ENCODE measurements at places on chromosomes 5 and 9.

- H3K4me1 ChIP-seq: peaks cover 8% of the 10 kb centered on the region
- no peak for DNase-seq
- H3K36me3 ChIP-seq: no peaks in the 10 kb centered on the region
- no peak overlapping the region for H3K27ac ChIP-seq
- peaks cover 11% of the 10 kb centered on the region for H3K27me3 ChIP-seq
- H3K4me3 ChIP-seq: no peak overlapping the region
These were observed 12.7 kb upstream of the TGFBI start for GRCh38 chr5:136015966-136016650.

DNA sequence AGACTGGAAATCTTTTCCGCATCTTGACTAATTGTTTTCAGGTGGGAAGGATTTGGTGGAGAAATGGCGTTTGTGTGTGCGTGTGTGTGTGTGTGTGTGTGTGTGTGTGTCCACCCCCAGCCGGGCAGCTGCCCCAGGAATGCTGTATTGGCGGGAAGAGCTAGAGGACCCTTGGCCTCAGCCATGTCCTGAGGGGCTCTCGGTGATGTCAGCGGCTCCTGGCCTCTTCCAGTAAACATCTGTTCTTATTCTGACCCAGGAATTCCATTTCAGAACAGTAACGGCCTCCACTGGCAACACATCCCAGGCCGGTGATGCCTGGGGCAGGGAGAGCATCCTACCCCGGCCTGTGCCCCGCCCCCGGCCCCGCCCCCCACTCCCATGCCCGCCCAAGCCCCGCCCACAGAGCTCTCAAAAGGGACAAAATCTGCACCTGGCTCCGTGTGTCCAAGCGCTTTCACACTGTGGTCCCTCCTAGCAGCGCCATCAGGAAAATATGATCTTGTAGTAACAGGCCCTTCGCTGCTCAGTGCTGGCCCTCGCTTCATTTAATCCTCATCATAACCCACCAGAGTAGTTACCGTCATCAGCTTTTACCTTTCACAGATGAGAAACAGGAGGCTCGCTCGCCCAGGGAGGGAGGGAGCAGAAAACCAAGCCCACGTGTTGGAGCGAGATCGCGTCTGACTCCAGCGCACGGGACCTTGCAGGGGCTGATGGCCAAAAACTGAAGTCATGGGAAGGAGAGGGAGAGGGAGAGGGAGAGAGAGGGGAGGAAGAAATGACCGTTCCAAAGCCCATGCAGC is 18.9 kb downstream of the ADAMTS2 start:
- H3K4me1 ChIP-seq: no peaks in the 10 kb centered on the region
- H3K4me3 ChIP-seq: no peak overlapping the region
- H3K27ac ChIP-seq: no peak overlapping the region
- no peak for DNase-seq

DNA sequence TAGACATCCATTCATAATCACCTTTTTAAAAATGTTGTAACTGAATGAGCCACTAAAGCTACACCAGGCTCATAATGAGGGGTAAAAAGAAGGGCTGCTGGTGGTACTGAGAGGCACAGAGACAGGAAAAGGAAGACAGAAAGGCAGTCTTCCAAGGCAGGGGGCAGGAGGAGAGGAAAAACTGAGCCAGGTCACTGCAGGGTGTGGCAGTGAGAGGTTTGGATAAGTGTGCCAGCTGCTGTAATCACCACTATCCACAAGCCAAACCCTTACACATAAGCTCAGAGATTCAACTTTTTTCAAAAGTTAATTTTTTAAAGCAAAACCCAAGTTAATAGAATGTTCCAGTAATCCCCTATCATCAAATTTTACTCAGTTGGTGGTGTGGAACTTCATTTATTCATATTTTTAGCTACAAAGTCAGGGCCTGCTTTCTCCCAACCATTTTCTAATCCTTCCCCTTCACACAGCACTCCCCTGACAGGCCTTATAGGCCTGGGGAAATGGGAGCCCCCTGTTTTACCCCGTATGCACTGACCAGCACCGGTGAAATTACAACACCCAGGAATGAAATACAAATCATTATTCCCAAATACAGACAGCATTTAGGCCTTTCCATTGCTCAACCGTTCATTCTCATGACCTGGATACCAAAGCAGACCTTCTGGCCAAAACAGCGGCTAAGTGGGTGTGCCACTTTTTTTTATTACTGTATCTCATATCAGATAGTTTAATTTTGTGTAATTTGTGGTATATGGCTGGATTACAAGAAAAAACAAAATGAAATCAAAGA is 76.3 kb downstream of the EFNA5 start:
- no peaks in the 10 kb centered on the region for H3K4me1 ChIP-seq
- H3K4me3 ChIP-seq: no peak overlapping the region
- DNase-seq: no peak
- H3K36me3 ChIP-seq: no peaks in the 10 kb centered on the region
- H3K27ac ChIP-seq: no peak overlapping the region

DNA sequence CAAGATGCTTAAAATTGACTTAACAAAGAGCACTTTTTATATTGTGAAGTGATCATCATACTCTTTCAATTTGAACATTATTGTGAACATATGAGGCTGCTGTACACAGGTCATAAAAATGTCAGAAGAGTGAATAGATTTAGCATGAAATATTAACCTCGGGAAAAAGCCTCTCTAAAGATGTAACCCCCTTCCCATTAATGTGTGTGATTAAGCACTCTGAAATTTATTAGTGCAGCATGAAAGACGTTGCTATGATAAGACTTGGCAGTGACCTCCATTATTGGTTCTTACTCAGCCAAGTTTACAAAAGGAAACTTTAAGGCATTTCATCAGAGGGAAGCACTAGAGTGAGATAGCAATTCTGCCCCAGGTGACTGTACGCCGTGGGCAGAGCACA is 326.5 kb downstream of the NTRK2 start:
- H3K27me3 ChIP-seq: peaks cover 2% of the 10 kb centered on the region
- H3K4me3 ChIP-seq: no peak overlapping the region
- H3K36me3 ChIP-seq: no peaks in the 10 kb centered on the region
- no peak overlapping the region for H3K27ac ChIP-seq
- H3K4me1 ChIP-seq: no peaks in the 10 kb centered on the region
- DNase-seq: no peak

DNA sequence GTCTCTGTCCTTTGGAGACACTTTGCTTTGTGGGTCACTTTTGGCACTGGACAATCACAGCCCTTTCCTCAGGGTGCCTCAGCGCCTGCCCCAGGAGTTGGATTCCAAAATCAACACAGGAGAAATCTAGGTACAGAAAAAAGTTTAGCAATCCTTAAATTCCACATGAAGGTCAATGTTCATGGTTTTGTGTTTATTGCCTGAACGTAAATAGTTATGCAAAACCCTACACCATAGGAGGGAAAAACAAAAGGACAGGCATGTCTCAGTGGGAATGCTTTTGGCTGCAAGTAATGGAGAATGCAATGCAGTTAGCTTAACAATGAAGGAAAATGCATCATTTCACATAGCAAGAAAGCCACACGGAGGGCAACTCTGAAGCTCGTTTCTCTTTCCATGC is 6.5 kb upstream of the HMCN2 start:
- H3K4me3 ChIP-seq: no peak overlapping the region
- H3K27ac ChIP-seq: no peak overlapping the region
- no peaks in the 10 kb centered on the region for H3K36me3 ChIP-seq
- no peaks in the 10 kb centered on the region for H3K4me1 ChIP-seq
- H3K27me3 ChIP-seq: peaks cover 34% of the 10 kb centered on the region
- no peak for DNase-seq

DNA sequence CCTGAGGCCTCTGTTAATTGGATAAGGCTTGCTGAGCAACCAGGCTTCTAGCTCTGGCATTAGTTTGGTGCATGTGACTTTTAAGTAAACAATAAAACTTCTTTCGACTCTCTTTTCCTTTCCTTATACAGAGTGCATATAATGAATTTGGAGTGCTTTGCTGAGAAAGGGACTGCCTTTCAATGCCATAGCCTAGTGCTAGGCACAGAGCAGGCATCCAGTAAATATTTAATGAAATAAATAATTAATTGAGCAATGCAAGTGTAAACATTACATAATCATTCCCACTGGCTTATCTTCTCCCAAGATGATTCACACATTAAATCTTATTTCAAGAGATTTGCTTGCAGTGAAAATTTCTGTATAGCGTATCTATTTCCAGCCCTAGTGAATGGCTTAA is 74.1 kb downstream of the NMUR2 start:
- no peak overlapping the region for H3K27ac ChIP-seq
- DNase-seq: no peak
- peaks cover 5% of the 10 kb centered on the region for H3K27me3 ChIP-seq
- no peak overlapping the region for H3K4me3 ChIP-seq

GRCh38 chr5:61298066-61298465 is 34.0 kb upstream of the ZSWIM6 start:
- no peaks in the 10 kb centered on the region for H3K36me3 ChIP-seq
- no peak overlapping the region for H3K4me3 ChIP-seq
- no peak for DNase-seq
- H3K27me3 ChIP-seq: no peaks in the 10 kb centered on the region
- H3K4me1 ChIP-seq: peaks cover 5% of the 10 kb centered on the region

DNA sequence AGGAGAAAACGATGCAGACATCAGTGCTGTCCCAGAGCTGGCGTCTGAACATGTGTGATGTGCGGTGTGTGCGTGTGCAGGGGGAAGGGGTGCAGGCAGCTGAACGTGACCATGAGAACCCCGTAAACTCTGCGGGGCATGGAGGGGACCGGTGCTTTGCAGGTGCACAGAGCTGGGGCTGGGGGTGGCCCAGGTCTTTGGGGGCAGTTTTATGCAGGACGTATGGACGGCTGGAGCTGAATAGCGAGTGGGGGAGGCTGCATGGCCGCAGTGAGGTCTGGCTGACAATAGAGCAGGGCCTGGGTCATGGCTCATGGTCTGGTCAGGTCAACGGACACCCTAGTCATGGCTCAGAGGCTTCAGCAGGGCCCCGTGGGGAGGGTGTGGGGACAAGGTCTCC is 3.3 kb upstream of the EXOC3 start:
- H3K4me1 ChIP-seq: peaks cover 18% of the 10 kb centered on the region
- H3K27me3 ChIP-seq: peaks cover 3% of the 10 kb centered on the region
- no peaks in the 10 kb centered on the region for H3K36me3 ChIP-seq

DNA sequence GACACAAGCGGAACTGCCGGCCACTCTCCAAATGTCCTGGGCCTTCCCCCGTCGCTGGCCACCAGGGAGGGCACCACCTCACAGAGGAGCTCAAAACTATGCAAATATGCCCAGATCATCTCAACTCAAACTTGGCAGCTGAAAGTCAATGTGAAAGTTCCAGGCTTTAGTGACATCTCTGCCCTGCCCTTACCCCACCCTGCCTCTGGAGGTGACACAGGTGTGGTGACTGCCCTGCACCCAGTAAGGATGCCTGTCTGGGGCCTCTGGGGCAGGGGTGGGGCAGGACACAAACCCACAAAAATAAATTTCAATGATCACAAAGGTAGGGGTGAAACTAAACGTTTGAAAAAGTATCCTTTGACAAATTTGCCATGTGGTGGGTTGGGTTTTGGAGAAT is 213.4 kb downstream of the HSPA4 start:
- DNase-seq: no peak
- H3K36me3 ChIP-seq: no peaks in the 10 kb centered on the region
- no peak overlapping the region for H3K27ac ChIP-seq
- no peaks in the 10 kb centered on the region for H3K4me1 ChIP-seq

- H3K27me3 ChIP-seq: no peaks in the 10 kb centered on the region
- H3K36me3 ChIP-seq: no peaks in the 10 kb centered on the region
- no peak overlapping the region for H3K4me3 ChIP-seq
- no peak for DNase-seq
- H3K4me1 ChIP-seq: peaks cover 16% of the 10 kb centered on the region
- H3K27ac ChIP-seq: no peak overlapping the region
These were observed 44.2 kb downstream of the ROPN1L start for GRCh38 chr5:10485897-10486296.

- no peak overlapping the region for H3K4me3 ChIP-seq
- no peak overlapping the region for H3K27ac ChIP-seq
- no peaks in the 10 kb centered on the region for H3K36me3 ChIP-seq
- H3K4me1 ChIP-seq: no peaks in the 10 kb centered on the region
These were observed 64.7 kb downstream of the IPPK start for GRCh38 chr9:92605224-92605623.

GRCh38 chr5:157026789-157027424 is 32.0 kb downstream of the HAVCR1 start:
- no peaks in the 10 kb centered on the region for H3K36me3 ChIP-seq
- no peak overlapping the region for H3K27ac ChIP-seq
- peaks cover 36% of the 10 kb centered on the region for H3K4me1 ChIP-seq
- peak; percentile 12 for DNase-seq
- no peak overlapping the region for H3K4me3 ChIP-seq

GRCh38 chr5:132260051-132260450 is 2.6 kb downstream of the PDLIM4 start:
- H3K27me3 ChIP-seq: peaks cover 13% of the 10 kb centered on the region
- H3K4me3 ChIP-seq: no peak overlapping the region
- peaks cover 15% of the 10 kb centered on the region for H3K4me1 ChIP-seq

GRCh38 chr5:10863763-10864383 is 102.8 kb upstream of the DAP start:
- H3K36me3 ChIP-seq: no peaks in the 10 kb centered on the region
- H3K4me1 ChIP-seq: peaks cover 2% of the 10 kb centered on the region
- no peak overlapping the region for H3K27ac ChIP-seq
- no peak overlapping the region for H3K4me3 ChIP-seq
- peaks cover 3% of the 10 kb centered on the region for H3K27me3 ChIP-seq

- DNase-seq: peak; percentile 26
- peaks cover 60% of the 10 kb centered on the region for H3K4me1 ChIP-seq
- peak overlapping the region; percentile 10 for H3K27ac ChIP-seq
- no peaks in the 10 kb centered on the region for H3K36me3 ChIP-seq
- no peak overlapping the region for H3K4me3 ChIP-seq
These were observed 10.8 kb upstream of the MGAT1 start for GRCh38 chr5:180813420-180813819.

DNA sequence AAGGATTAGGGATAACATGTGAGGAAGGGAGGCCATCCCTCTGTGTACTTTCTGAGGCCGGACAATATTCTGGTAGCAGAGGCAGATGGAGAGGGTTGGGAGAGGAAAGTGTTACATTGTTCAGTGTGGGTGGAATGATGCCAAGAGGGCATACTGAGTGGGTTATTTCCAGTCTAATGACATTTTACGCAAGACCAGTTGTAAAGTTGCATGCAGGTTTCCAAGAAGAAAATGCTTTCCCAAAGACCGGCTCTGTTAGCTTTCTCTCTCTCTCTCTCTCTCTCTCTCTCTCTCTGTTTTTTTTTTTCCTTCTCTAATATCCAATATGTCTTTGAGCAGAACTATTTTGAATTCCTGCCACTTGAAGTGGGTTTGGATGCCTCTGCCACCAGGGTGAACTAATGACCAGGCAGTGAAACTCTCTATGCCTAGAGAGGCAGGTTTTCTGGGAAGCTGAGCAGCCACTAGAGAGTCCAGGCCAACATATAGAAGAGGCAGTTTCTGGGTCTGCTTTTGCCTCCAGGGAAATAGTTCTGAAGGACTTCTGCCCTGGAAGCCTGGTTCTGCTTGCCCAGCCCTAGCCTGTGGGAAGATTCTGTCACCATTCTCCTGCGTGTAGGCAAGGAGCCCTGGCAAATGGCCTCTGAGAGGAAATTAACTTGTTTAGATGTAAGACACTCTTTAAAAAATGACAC is 24.4 kb upstream of the ZNF366 start:
- no peak overlapping the region for H3K27ac ChIP-seq
- peaks cover 24% of the 10 kb centered on the region for H3K27me3 ChIP-seq
- no peak overlapping the region for H3K4me3 ChIP-seq
- no peaks in the 10 kb centered on the region for H3K36me3 ChIP-seq
